ENCODE measurements at places on chromosomes 6 and 20. TPM values are rescaled to one million over a fixed set of nuclear protein-coding genes. Genes with fewer than 3 reads are reported as not detected.

The GSTA2 gene
- total RNA-seq = not detected

The YWHAB gene
- 206 TPM for total RNA-seq

The SLC12A5 gene
- total RNA-seq = 1.9 TPM

The EPHA7 gene
- not detected for total RNA-seq

The LTB gene
- total RNA-seq = 431 TPM

The EEF1A2 gene
- total RNA-seq = 0.26 TPM

The DLK2 gene
- 0.37 TPM for total RNA-seq

The ADGRG6 gene
- 0.91 TPM for total RNA-seq

The SPTLC3 gene
- 0.94 TPM for total RNA-seq

Data from activated naive CD8-positive, alpha-beta T cell treated with anti-CD3 and anti-CD28 coated beads, Interleukin-2, amount 10 ng/mL, durations not matched to agents 7 days and 5 days (primary cell).